ENCODE measurements at places on chromosomes 11 and 22. TPM values are rescaled to one million over a fixed set of nuclear protein-coding genes. Genes with fewer than 3 reads are reported as not detected.

GRCh38 chr11:68282141-68282860, 10.5 kb upstream of the C11orf24 start:
- DNase-seq, result no peak

GRCh38 chr11:67002297-67002913, 20.5 kb upstream of the SYT12 start:
- no peak for DNase-seq

Gene CPT1B
- polyA plus RNA-seq, result 18.5 TPM

DNA sequence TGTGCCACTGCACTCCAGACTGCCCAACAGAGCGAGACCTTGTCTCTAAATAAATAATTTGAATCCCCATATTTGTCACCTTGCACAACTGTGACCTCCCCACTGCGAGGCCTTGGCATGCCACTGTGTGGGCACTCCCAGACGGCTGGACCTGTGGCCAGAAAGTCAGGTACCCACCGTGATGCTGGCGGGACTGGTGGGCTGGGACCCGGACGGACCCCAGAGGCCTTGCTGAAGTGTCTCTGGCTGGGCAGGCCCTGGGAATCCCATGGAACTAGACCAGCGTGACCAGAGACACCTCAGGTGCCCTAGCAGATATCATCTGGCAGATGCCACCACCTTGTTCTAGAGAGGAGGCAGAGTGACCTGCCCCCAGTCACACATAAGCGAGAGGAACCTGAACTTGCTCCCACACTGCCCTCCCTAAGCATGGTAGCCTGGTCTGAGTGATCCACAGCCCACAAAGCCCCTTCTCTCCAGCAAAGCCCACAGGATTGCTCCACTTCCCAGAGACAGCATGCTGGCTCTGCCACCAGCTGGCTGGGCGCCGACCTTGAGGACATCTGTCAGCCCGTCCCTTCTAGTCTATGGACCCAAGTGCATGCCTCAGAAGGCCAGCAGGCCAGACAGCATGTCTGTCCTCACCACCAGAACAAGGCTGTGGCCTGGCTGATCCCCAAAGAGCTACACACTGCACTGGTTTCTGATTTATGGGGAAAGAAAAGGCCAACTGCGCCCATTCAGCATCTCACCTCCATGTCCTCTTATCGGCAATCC, 9.5 kb downstream of the MACROD1 start:
- no peak for DNase-seq

Measured in left renal cortex interstitium (tissue), 4 donors.